ENCODE measurements at places on chromosomes 5 and 9. TPM values are rescaled to one million over a fixed set of nuclear protein-coding genes. Genes with fewer than 3 reads are reported as not detected.
A peak's percentile ranks its signal among the peaks of the same experiment; 100 is the strongest.

Gene SPATA31C1
- 0.76 TPM for polyA plus RNA-seq

Gene FOXD4L4
- not detected for polyA plus RNA-seq

Gene NMUR2
- 0.15 TPM for polyA plus RNA-seq

Gene UHRF2
- polyA plus RNA-seq, result 74.2 TPM

Gene ALG2
- polyA plus RNA-seq, result 52.1 TPM

Gene OTULINL
- 11.5 TPM for polyA plus RNA-seq

Gene CTNND2
- 2.1 TPM for polyA plus RNA-seq

Gene GRIA1
- polyA plus RNA-seq, result 3.4 TPM

Gene GPR151
- not detected for polyA plus RNA-seq

Gene POC5
- 13.6 TPM for polyA plus RNA-seq

Gene ALDH7A1
- polyA plus RNA-seq, result 186 TPM

Gene FTMT
- polyA plus RNA-seq, result not detected

Gene IQGAP2
- 95.7 TPM for polyA plus RNA-seq

Gene BNC2
- 8.4 TPM for polyA plus RNA-seq

Gene OBP2B
- polyA plus RNA-seq, result 0.64 TPM

Gene PCDHGB7
- 14.0 TPM for polyA plus RNA-seq

Gene PCDHA6
- polyA plus RNA-seq, result 0.44 TPM

DNA sequence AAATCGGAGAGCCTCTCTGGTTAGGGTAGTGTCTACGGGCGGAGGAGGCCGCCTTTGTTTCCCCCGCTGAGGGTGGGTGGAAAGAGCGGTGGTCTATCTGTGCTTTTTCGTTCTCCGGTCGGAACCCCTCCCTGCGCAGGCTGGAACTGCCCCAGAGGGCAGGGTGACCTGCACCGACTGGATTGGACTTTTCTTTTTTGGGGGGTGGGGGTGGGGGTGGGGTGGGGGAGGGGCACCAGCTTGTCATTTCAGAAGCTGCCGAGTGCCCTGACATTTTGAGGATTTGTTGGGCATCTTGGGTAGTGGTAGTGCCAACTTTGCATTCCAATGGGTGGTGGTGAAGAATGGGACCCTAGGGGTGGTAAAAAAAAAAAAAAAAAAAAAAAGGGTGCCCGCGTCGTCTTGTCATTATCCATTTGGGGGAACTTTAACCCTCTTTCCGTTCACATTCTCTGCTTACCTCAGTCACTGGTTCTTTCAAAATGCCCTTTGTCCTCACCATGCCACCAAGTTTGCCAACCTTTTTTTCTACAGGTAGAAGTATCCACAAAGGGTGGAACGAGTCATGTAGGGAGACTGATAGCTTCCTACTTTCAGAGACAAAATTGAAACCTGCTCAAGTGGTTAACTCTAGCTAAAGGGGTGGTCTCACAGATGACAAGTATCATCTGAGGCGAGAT, 1.3 kb downstream of the UBE2R2 start:
- peak; percentile 29 for DNase-seq

GRCh38 chr9:131386281-131386680, 7.6 kb upstream of the PRRC2B start:
- DNase-seq, result no peak

GRCh38 chr5:111243318-111243717, 19.1 kb downstream of the CAMK4 start:
- DNase-seq, result no peak

- DNase-seq, result no peak
Measured at GRCh38 chr5:54570916-54571315, 53.4 kb downstream of the SNX18 start.

DNA sequence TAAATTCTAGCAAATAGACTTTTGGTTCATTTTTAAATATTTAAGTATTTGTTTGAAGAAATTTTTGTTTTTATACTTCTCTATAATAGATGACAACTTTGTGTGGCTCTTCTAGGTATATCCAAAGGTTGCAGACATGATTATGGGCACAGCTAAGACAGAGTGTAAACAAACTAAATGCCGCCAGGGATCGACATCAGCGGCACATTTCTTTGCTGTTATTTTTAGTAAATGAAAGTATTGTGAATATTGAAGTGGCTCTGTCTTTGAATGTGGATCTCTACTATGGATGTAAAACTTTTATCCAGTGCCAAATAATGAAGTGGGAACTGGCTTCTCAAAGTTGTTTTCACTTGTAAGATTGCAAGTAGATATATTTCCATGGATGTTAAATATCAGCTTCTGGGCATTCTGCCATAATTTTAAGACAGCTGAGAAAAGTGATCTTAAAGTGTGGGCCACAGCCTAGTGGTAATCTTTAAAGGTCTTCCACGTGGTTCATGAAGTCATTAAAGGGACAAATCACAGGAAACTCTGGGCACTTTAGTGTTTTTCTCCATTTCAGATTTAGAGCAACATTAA, 589.9 kb downstream of the ZNF608 start:
- DNase-seq, result no peak

GRCh38 chr5:37836235-37836591, 3.6 kb downstream of the GDNF start:
- no peak for DNase-seq

DNA sequence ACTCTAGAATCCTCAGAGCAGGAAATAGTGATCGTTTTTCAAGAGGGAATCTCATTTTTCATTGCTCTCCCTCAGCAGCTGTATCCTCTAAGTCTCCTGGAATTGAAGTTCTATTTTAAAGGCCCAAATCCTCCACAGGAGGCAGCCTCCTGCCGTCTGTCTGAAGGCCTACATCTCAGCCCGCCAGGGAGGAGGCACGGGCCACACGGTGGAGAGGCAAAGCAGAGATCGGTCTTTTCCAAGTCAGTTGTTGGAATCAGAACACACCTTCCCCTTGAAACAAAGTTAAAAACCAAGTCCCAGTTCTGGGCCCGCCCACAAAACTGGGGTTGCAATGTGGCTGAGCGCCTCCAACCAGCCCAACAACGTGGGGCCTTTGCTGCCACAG, 68.7 kb downstream of the RAPGEF1 start:
- no peak for DNase-seq

GRCh38 chr9:26682796-26683496, 209.7 kb downstream of the CAAP1 start:
- no peak for DNase-seq

DNA sequence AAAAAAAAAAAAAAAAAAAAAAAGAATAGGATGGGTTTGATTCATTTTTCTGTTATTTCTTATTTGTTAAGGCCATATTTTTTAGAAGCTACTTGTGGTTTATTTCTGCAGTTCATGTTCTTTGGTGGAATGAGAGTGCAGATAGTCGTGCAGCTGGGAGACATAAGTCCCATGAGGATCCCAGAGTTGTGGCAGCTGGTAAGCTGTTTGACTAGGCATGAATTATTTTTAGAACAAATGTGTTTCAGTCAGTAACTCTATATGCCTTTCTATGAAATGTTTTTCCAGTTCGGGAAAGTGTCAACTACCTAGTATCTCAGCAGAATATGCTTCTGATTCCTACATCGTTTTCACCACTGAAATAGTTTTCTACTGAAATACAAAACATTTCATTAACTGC, 5.0 kb upstream of the NIPSNAP3B start:
- no peak for DNase-seq

DNA sequence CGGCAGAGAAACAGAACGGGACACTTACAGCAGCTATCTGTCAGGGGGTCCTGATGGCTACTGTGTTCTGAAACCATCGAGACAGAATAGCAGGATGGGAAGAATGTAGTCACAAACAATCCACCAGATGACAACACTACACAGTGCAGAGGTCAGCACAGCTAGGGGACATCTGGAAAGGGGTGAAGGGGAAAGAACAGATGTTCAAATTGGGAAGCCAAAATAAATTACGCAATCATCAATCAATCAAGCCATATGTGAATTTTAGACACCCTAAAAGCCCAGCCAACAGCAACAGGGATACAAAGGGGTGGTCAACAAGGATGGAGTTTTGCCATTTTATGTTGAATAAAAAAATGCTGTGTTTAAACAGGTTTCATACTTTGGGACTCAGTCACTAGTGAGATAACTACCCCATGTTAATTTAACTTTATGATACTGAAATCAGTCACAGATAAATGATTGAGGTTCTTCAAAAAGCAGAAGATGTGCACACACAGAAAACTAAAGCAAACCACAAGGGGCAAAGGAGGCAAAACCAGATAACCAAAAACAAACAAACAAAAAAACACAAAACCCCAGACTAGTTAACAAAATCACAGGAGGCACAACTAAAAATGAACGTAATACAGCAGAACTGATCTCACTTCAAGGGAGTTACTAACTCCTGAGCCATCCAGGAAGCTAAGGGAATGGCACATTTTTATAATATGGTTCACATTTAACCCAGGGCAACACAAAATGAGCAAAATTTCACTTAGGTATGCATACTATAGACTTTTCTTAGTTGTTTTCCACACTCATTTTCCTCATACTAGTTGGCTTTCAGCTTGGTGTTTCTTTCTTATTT, 65.9 kb downstream of the HABP4 start:
- no peak for DNase-seq

DNA sequence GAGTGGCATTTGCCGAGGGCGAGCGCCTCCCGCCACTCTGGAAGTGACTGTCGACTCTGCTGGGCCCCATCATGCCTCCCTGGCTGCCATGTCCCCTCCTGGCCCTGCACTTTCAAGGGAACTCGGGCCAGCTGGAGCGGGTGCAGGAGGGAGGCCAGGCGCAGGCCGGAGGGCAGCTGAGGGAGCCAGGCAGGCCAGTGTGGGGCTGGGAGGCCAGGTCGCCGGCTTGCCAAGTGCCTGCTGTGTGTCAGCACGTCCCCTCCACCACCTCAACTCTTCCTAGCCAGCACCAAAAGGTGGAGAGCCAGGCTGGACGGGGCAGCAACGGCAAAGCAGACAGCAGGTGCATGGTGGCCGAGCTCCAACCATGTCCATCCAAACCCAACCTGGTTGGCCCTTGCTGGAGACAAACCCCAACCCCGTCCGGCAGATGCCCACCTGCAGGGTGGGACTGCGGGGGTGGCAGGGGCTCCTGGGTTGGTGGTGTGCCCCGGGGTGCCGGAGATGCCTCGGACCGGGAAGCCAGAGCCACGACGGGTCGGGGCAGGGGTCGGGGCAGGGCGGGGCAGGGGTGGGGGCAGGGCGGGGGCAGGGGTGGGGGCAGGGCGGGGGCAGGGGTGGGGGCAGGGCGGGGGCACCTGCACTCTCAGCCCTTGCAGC, 36.5 kb upstream of the EGFL7 start:
- no peak for DNase-seq

- no peak for DNase-seq
Measured at GRCh38 chr5:4419281-4419680, 720.8 kb upstream of the ADAMTS16 start.

DNA sequence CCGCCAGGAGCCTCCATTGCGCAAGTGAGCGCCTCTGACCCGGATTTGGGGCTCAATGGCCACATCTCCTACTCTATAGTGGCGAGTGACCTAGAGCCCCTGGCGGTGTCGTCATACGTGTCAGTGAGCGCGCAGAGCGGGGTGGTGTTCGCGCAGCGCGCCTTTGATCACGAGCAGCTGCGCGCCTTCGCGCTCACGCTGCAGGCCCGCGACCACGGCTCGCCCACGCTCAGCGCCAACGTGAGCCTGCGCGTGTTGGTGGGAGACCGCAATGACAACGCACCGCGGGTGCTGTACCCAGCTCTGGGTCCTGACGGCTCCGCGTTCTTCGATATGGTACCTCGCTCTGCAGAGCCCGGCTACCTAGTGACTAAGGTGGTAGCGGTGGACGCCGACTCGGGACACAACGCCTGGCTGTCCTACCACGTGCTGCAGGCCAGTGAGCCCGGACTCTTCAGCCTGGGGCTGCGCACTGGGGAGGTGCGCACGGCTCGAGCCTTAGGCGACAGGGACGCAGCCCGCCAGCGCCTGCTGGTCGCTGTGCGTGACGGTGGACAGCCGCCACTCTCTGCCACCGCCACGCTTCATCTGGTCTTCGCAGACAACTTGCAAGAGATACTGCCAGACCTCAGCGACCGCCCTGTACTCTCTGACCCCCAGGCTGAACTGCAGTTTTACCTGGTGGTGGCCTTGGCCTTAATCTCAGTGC, 1.9 kb downstream of the PCDHGB6 start:
- DNase-seq, result no peak

GRCh38 chr5:142551338-142552067, 134.4 kb downstream of the FGF1 start:
- no peak for DNase-seq

DNA sequence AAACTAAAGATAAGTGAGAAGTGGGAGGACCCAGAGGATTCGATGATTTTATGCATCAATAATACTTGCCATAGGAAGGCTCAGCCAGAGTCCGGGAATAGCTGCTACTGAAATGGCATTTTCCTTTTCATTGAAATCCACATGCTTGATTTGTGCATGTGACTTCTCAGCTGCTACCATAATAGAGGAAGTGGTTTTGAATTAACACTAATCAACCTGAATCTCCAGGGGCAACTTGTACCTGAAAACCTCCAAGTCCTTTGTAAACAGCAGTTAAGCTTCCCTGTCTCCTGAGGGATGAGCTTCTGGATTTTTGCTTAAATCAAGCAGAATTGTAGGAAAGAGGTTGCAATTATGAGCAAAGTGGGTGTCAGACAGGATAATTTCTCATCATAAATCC, 124.9 kb downstream of the PPP2R2B start:
- no peak for DNase-seq

- DNase-seq, result no peak
Measured at GRCh38 chr9:20382460-20383071, 239.7 kb downstream of the MLLT3 start.

DNA sequence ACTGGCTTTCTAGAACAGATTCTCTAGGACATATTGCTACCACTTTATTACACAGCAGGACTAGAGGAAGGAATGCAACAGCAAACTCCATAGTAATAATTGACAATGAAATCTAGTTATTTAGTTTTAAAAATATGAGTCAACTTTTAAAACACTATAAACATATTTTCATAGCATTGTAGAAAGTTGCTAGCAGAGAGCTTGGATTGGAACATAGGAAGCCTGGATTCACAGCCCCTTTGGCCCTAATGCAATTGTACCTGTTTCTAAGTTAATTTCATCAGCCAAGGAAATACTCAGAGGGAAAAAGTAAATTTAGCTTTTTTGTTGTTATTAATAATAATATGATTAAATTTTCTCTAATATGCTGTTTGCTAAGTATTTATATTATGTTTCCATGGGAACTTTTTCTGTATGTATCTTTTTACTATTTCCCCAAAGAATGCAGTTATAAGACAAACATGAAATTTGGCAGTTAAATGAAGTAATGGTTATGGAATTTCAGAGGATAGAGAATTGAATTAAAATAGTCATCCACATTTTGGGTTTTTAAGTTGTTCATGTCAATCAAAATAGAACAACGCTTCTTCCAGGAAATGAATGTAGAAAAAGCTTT, 45.6 kb downstream of the VCAN start:
- DNase-seq, result no peak

GRCh38 chr9:113220467-113221002, 542 bp downstream of the FKBP15 start:
- no peak for DNase-seq

DNA sequence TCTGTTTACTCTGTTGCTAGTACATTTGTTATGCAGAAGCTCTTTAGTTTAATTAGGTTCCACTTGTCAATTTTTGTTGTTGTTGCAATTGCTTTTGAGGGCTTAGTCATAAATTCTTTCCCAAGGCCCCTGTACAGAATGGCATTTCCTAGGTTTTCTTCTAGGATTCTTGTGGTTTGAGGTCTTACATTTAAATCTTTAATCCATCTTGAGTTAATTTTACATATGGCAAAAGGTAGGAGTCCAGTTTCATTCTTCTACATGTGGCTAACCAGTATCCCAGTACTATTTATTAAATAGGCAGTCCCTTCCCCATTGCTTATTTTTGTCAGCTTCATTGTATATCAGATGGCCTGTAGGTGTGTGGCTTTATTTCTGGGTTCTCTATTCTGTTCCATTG, 792.4 kb downstream of the PTPRD start:
- DNase-seq, result no peak

Measured in right renal cortex interstitium (tissue), 3 donors.